Stimulated activated CD8-positive, alpha-beta memory T cell treated with anti-CD3 and anti-CD28 coated beads, Interleukin-2, amount 100 ng/mL, for 1 hour (primary cell): ENCODE measurements at places on chromosomes 3 and 15.
A peak's percentile ranks its signal among the peaks of the same experiment; 100 is the strongest.

DNA sequence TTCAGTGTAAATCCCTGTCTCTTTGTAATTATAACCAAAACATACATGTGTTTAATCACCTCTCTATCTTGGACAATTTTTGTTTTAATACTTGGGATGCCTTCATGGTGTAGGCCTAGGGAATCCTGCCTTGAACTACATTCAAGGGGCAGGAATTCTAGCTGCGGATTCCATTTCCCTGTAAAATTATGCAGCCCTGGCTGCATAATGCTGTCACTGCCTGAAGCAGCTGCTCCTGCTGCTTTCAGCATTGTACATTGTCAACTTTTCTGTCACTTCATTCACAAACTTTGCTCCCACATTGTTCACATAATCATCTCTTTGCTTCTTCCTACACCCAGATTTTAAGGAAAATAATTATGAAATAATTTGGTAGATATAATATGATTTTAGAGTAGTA, 638.7 kb downstream of the RBMS3 start:
- no peak for DNase-seq

- DNase-seq: no peak
These were observed 169.9 kb downstream of the AKAP13 start for GRCh38 chr15:85550283-85550682.

GRCh38 chr3:62134061-62134496, 239.3 kb downstream of the FEZF2 start:
- no peak for DNase-seq

DNA sequence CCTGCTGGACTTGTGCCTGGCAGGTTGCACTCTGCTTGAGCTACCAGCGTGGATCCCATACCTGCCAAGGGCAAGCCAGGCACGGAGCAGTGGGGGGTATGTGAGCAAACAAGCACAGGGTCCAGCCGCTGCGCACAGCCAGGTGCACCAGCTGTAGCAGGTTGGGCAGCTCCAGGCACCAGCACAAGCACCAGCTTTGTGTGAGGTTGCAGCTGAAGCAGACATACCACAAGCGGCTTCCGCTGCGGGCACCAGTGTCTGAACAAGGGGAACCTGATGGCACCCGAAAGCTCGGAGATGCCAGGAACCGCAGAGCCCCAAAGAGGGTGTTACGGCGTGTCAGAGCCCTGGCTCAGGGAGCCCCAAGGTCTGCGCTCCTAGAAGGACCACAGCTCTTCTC, 472.7 kb upstream of the ARL6 start:
- no peak for DNase-seq

DNA sequence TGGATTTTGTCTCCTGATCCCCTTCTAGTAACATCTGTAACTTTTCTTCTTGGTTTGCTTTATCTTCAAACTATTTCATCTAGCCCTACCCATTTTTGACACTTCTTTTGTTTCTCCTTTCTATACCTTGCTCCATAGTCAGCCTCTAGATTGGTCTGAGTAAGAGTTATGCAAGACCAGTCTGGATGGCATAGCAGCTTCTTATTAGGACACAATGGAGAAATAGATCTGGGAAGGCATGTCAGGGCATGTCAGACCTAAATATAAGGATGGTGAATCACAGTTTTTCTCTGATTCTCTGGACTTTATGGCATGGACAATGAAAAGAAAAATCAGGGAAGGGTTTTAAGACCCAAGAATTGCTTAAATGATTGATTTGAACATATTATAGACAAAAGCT, 452.5 kb downstream of the RAP2B start:
- no peak for DNase-seq

DNA sequence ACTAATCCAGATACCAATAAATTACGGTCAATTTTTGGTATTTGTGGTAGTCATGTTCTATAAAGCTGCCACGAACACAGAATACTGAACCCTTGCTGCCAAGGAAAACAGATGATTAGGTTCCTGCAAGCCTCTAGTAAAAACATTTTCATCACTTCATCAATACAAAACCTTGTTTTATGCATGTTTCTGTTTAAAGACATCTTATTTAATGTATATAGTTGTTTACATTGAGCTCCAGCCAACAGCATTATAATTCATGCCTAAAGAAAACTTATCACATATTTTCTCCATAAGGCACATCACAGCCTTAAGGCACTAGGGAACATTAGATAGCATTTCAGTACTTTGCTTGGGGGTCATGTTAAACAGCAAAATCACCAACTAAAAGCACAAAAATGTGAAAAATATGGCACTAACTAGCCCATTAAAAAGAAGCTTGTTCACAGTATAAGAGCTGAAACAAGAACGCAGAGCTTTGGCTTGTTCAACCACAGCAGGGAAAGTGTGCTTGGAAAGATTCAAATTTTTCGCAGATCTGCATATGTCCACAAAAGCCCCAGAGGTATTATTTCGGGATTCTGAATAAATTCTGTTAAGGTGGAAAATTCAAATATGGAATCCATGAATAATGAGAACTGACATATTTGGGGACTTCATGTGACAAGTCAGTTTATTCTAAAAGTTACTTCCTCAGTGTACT, 27.7 kb downstream of the POLQ start:
- DNase-seq: no peak

GRCh38 chr3:150410311-150411105, 2.4 kb downstream of the TSC22D2 start:
- DNase-seq: peak; percentile 8

GRCh38 chr15:40582726-40583246, 11.3 kb upstream of the KNL1 start:
- no peak for DNase-seq

DNA sequence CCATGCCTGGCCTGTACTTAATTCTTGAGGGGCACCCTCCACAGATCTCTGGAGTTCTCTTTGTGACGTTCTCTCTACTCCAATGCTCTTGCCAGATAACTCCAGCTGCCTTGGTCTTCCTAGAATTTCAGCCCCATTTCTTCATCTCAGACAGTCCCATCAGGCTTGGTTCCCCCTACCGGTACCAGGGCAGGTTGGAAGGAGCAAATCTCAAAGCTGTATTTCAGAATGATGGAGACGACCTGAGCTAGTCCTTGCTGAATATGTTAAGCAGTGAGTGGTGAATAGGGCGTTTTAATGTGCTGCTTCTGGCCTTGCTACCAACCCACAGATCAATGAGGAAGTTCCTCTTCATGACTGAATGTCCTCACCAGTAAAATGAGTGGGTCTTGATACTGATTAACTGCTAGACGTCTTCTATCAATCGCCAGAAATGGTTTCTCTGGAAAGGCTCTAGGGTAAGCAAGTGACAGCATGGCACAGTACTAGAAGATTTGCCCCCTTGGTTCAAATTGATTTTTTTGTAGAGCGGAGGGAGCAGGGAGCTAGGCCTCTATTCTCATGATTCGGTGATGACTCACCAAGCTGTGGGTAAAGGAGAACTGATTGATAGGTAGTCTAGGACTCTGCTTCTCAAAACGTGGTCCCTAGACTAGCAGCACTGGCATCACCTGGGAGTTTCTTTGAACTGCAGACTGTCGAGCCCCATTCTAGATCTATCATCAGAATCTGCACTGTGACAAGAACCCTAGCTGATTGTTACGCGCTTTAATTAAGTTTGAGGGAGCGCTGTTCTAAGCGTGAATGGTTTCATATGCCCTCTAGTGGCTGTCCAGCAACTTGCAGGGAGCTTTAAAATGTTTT, 67.8 kb downstream of the UBP1 start:
- DNase-seq: no peak

- no peak for DNase-seq
These were observed 45.0 kb downstream of the ZNF860 start for GRCh38 chr3:32026593-32026992.

GRCh38 chr3:69364354-69364753, 21.5 kb downstream of the FRMD4B start:
- no peak for DNase-seq

GRCh38 chr15:82543160-82543559, 2.9 kb upstream of the RPS17 start:
- DNase-seq: no peak

- no peak for DNase-seq
These were observed 247.8 kb downstream of the ALCAM start for GRCh38 chr3:105614288-105615030.

DNA sequence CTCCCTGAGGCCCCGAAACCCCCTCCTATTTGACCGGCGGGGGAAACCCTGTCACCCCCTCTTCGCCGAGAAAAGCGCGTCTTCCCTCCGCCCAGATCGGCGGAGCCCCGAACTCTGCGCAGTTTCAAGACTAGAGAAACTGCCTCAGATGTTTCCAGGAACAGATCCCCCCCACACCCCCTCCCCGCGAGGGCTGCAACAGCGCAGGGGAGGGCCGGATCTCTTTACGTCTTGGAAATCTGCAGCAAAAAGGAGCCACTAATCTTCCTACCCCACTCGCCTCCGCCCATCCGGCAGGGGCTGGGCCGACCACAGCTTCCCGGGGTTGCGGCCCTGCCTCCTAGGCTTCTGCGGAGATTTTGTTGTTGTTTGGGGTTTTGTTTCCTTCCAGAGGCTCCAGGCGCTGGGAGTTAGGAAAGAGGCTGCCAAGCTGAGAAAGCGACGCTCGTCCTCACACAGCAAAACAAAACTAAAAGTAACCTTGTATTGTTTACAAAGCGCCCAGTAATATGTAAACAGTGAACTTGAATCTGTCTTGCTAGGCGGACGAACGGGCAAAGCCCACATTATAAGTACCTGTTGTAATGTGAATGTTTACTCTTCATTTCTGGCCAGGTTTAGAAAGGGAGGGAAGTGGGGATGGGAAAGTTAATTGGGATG, 2.2 kb downstream of the FOXB1 start:
- no peak for DNase-seq

DNA sequence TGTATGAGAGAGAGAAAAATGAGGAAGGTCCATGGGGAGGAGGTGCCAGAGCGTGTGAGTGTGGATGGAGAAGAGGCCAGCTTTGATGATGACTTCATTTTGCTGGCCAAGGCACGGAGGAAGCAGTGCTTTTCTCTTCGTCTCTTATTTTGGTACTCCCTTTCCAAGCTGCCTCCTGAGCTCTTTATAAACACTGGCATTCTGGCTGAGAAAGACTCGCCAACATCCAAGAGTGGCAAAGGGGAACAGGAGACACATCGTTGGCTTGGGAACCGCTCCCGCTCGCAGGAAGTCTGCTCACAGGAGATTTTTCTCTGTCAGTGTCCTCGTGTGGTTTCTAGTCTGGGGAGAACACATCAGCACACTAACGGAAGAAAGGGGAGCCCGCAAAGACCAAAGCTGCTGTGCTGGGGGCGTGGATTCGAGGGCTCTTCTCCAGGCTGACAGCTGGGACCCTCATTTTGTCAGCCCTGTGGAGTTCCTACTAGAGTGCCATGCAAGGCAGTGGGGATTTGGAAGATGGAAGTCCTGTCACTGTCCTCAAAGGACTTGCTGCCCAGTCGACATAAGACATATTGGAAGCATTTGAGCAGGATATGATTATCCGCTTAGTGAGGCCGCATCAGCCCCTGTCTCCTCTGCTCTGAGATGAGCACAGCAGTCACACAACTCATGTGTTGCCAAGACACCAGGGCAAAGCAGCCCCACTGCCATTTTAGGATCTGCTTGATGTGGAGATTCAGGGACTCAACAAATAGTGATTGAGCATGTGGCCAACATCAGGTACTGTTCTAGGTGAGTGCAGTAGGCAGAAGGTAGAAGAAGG, 8.0 kb upstream of the SEMA4B start:
- DNase-seq: no peak

GRCh38 chr15:88321271-88321670, 64.7 kb upstream of the NTRK3 start:
- no peak for DNase-seq
